ENCODE measurements at places on chromosomes 6 and 20.
A peak's percentile ranks its signal among the peaks of the same experiment; 100 is the strongest.

DNA sequence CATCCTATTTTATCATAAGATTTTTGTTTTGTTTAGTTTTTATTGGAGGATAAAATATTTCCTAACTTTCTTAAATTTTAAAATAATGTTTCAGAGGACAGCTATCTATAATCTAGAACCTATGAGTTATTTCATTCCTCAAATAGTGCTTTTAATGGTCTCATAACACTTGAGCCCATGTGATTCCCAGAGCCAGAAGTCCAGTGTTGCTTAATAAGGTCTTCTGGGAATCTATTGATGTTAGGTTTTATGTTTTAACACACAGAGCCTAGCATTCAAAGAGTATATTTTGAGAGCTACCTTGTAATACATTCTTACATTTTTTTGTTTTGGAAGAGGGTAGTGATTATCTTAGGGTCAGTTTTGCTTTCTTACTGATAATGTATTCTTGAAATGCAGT lies 200.2 kb downstream of the CENPW start:
- DNase-seq: no peak

GRCh38 chr20:17172836-17173516 lies 53.9 kb upstream of the PCSK2 start:
- DNase-seq: no peak

- no peak for DNase-seq
Measured at GRCh38 chr20:17227669-17228623, 1.1 kb downstream of the PCSK2 start.

GRCh38 chr20:2657674-2658073 lies 5.2 kb downstream of the NOP56 start:
- DNase-seq: no peak

DNA sequence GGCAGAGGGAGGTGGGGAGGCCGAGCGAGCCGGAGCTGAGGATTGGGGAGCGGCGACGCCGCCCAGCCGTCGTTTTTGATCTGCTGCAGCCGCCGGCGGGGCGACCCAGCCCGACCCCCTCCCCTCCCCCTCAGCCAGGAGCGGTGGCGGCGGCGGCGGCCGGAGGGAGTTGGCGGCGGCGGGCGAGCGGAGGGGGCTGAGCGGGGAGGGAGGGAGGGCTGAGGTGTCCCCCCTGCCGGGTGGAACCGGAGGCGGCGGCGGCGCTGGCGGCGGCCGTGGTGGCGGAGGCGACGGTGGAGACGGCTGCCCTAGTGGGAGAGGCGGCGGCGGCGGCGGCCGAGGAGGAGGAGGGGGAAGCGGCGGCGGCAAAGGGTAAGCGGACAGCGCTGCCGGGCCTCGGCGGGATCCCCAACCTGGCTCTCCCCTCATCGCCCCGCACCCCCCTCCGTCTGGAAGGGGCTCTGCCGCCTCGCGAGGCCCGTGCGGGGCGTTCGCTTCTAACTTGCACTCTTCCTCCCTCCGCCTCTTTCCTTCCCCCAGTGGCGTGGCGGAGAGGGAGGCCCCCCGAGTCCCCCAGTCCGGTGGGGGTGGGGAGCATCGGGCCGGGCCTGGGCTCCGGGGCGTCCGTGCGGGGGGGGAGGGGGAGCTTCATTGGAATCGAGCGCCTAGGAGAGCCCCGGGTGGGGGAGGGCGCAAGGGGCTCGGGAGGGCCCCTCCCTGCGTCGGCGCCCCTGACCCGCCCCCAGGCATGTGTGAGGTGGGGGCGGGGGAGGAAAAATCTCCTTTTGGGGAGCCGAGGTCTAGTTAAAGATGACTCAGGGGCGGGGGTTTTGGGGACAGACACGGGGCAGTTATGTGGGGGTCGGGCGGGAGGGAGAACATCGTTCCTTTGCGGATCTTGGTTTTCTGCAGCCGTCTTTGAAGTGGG lies at the start of gene TAB2:
TAB2 (plus strand) TSS at position 69 of the 928 bp plus-strand sequence. CDS start 52,286 bp downstream, outside the sequence.
- peak; percentile 56 for DNase-seq

GRCh38 chr20:25078662-25079061 lies 3.3 kb downstream of the VSX1 start:
- DNase-seq: no peak

GRCh38 chr20:48667481-48667880 lies 160.3 kb downstream of the PREX1 start:
- DNase-seq: no peak

DNA sequence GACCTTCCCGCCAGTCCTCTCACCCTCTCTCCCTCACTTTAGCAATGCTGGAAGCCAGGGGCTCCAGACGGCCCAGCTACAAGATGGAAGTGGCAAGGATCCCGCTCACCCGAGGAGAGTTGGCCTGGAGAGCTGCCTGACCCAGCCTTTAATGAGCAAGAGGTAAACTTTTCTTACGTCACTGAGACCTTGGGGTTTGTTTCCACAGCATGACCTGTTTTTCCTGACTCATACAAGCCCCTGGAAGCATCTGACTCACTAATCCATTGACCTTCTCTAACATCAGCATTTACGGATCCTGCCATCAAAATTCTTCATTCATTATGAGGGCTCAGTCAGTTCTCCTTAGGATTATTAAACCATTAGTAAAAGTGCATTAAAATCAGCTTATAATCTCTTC lies 120.4 kb downstream of the MYLK4 start:
- no peak for DNase-seq

DNA sequence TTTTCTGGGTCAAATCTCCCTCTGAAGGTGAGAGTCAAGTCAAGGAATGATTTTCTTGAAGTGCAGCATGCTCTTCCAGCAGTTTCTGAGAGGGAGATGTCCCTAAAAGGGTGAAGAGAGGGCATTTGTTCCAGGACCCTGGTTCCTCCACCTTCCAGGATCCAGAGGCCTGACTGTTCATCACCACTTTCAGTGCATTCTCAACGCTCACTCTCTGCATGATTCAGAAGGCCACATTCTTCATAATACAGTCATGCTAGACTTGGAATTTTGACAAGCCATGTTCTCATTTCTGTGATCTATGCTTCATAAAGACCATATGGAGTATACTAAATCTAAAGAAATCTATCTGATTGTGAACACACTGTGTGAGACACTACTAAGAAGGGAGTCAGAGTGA lies 85.1 kb downstream of the PDE7B start:
- no peak for DNase-seq

DNA sequence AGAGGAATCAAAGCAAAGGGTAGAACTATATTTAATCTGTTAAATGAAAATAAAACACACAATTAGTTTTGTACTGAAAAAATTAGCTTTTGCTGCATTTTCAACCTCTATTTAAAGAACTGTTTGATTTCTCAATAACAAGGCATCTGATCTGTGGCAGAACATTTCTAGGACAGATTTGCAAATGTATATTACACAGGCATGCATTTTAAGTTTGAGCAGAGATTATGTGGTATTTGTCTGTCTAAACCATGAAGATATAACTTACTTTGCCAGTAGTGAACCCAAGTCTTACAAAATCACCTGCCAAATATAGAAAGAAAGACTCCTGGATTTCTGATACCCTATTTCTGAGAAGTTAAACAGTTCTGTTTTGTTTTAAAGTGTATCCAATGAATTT lies 71.9 kb downstream of the TFAP2B start:
- no peak for DNase-seq

- DNase-seq: no peak
Measured at GRCh38 chr20:58424218-58424969, 35.4 kb downstream of the VAPB start.

- DNase-seq: no peak
Measured at GRCh38 chr6:71228461-71229041, 60.1 kb upstream of the OGFRL1 start.

GRCh38 chr6:2744778-2745177 lies 5.9 kb downstream of the MYLK4 start:
- no peak for DNase-seq

GRCh38 chr6:137013738-137014602 lies 30.8 kb downstream of the IL20RA start:
- no peak for DNase-seq

GRCh38 chr20:34987288-34988190 lies 31.9 kb downstream of the MYH7B start:
- DNase-seq: no peak

- DNase-seq: peak; percentile 6
Measured at GRCh38 chr6:14270925-14271788, 153.6 kb downstream of the CD83 start.

DNA sequence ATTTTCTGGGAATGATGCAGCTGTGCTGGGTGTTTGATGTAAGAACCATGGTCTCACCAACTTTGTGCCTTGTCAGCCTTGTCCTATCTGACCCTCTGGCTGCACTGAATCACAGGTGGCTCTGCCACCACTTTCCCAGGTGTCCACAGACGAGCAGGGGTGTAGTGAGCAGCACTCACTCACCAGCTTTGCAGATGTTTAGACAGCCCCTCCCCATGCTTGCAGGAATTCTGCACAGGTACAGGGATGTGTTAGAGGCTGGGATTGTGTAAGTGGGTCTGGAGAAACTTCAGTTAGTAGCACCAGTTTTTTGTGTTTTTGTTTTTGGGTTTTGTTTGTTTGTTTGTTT lies 88.2 kb upstream of the NAA20 start:
- no peak for DNase-seq

DNA sequence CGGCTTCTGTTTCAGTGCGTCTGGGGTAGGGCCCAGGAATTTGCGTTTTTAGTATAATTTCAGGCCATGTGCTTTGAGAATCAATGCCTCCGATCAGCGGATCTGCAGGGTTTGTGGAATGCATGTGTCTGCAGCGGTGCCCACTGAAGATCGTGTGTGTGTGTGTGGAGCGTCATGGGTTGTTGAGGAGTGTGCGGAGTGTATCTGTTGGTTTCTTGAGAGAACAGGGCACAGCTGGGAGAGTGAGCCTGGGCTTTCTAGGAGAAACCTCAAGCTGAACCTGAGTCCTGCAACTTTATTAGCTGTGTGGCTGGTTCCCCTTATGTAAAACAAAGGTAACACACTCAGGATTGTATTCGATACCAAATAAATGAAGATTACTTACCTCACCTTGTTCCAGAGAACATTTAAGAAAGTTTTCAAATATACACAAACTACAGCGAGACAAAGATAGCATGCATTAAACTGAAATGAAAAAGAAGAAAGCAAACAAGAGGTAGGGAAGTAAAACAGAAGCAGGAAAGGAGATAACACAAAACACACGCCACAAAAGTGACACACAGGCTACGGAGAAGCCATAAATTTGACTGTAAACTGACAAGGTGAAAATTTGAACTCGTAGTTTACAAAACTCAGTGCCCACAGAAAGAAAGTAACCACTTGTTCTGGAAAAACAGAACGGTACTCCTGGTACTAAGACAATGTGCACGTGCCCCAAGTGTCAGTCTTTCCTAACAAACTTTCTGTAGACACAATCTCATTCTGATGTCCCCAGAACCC lies 28.8 kb downstream of the PDE10A start:
- DNase-seq: no peak

DNA sequence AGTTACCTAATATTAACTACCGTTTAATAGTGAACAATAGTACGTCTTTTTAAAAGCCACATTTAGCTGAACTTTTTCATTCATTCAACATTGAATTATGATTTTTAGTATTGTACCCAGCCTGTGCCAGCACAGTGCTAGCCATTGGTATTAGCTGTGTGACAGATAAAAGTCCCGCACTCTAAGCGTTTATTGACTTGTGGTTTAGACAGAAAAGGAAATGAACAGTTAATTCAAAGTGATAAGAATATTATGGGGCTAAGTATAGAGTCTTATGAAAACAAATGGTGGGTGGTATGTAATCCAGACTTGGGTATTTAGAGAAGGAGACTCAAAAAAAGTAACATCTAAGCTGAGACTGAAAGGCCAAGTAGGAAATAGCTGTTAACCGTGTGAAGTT lies 202.3 kb downstream of the RPS12 start:
- DNase-seq: no peak

- DNase-seq: no peak
Measured at GRCh38 chr6:78631976-78632375, 235.4 kb upstream of the IRAK1BP1 start.

DNA sequence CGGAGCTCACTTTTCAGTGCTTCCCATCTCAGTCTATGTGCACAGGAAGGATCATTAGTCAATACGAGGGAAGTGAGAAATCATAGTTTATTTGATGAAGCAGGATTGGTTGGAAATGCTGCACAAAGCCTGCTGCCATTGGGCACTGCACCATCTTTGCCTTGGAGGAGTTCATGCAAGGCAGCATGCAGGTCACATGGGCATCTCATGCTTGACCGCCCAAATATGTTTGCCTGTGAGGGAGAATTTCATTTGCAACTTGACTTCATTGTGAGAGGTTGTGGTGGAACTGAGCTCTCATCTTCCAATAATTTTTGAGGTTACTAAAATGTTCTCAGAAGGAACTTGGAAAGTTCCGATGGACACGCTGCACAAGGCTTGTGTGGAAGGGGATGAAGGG lies 83.9 kb upstream of the SYNDIG1 start:
- no peak for DNase-seq

GRCh38 chr20:8678098-8678776 lies 390.6 kb upstream of the PLCB4 start:
- DNase-seq: no peak

DNA sequence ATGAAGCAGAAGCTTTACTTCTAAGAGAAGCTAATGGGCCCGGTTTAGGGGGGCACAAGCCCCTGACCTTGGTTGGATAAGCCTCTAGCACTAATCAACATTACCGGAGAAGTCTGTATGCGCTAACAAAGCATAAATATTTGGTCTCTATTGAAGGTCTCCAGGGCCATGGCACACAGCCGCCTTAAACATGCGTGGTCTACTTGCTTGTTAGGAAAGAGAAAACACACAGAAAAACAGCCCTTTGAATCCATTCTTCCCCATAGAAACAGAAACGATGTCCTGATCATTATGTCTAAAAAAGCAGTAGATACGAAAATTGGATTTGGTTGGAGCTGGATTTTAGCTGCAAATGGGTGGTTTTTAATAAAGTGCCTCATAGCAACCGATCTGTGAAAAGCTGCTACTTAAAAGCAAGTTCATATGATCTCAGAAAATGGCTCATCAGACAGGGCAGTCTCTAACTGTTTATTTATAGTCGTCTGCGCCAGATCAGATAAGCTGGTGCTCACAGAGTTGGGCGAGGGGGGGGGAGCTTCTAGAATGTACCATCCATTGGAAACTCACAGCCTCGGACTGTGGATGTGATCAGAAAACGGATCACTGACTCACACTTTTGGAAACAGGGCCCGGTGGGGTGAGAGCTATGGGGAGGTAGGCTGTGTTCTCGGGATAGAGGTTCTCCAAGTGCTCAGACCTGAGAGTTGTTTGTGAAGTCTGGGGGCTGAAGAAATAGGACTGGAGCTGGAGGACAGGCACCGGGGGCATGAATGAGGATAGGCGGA lies 35.3 kb upstream of the APCDD1L start:
- no peak for DNase-seq

- no peak for DNase-seq
Measured at GRCh38 chr6:11196511-11197174, 35.8 kb downstream of the NEDD9 start.

DNA sequence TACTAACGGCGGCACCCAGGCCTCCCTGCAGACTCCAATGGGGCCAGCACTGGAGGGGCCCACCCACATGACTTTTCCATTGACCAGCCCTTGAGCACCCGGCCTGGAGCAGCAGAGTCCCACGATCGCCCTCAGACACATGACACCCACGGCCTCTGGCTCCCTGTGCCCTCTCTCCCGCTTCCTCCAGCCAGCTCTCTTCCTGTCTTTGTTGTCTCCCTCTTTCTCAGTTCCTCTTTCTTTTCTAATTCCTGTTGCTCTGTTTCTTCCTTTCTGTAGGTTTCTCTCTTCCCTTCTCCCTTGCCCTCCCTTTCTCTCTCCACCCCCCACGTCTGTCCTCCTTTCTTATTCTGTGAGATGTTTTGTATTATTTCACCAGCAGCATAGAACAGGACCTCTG lies 26.1 kb upstream of the FANCE start:
- DNase-seq: no peak

- no peak for DNase-seq
Measured at GRCh38 chr6:122673343-122673961, 63.2 kb downstream of the PKIB start.

All from activated CD8-positive, alpha-beta memory T cell treated with anti-CD3 and anti-CD28 coated beads for 1 hour (primary cell).